Caudate nucleus (tissue), 63 donors: ENCODE measurements at places on chromosomes 12 and 14.

DNA sequence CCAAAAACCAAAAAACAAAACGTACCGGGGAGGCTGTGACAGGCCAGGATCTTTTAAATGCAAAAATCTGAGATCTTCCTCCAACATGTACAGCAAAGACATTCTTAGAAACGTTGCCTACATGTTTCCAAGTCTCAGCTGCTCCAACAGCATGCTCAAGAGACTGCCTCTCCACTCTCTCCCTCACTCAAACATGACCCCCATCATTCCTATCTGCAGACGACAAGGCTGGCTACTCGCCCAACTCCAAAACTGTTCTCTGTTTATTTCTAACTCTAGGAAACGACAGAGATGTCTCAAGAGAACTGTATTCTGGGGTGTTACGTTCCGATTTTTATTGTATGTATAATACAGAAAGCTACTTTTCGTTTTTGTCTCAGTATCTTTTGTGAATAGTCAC, 57.5 kb upstream of the TMCC3 start:
- no peak for DNase-seq

DNA sequence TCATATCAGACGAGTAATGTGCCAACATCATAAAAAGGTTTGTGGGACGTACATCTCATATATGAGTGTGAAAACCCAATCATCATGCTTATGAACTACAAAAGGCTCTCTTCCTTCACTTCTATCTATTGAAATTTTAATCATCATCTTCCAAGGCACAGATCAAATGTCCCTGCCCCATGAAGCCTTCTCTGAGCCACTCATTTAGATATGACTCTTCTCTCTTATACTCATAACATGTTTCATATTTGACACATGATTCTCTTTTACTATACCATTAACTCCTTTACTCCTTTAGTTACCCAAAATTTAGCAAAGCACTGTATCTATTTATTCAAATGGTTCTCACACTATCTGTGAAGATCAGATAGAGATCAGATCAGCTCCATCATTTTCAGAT, 22.2 kb downstream of the RALGAPA1 start:
- DNase-seq, result no peak

GRCh38 chr12:3086729-3087323, 9.6 kb downstream of the TSPAN9 start:
- no peak for DNase-seq

- DNase-seq, result no peak
These were observed 51.7 kb downstream of the ADGRD1 start for GRCh38 chr12:131005161-131006035.

GRCh38 chr12:1815814-1816729, 4.3 kb upstream of the LRTM2 start:
- no peak for DNase-seq

DNA sequence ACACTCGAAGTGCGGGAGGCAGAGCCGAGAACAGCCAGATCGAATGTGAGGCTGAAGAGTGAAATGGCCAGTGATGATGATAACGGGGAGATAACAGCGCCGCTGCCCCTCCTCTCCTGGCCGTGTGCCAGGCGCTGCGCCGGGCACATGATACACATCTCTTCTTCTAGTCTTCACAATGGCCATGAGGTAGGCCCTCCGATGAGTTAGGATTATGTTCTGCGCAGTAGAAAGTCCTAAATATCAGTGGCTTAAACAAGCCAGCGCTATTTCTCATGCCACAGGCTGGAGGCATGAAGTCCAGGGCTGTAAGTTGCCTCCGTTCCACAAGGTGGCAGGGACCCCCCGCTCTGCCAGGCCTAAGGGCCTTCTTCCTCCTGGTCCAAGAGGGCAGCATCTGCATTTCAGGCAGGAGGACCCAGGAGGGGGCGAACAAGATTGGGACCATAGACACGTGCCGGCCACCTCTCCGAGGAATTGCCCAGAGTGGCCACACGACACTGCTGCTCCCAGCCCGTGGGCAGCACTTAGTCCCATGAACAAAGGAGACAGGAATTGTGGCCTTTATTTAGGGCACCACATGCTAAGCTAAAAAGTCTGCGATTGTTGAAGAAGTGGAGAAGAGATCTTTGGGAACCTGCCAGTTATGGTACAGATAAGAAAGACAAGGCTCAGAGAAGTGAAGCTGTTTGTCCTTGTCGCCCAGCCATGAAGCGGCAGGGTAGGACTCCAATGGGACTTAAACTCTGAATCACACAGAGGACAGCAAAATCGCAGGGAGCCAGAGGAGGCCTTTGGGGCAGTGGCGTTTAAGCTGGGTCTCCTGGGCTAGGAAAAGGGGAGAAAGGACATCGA, 10.9 kb upstream of the HVCN1 start:
- no peak for DNase-seq

DNA sequence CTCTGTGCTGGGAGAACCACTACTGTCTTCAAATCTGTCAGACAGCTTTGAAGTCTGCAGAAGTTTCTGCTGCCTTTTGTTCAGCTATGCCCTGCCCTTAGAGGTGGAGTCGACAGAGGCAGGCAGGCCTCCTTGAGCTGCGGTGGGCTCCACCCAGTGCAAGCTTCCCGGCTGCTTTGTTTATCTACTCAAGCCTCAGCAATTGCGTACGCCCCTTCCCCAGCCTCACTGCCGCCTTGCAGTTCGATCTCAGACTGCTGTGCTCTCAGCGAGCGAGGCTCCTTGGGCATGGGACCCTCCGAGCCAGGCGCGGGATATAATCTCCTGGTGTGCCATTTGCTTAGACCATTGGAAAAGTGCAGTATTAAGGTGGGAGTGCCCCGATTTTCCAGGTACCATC, 25.1 kb upstream of the KLRB1 start:
- no peak for DNase-seq

- DNase-seq, result no peak
These were observed 42.1 kb downstream of the C14orf132 start for GRCh38 chr14:96081224-96081623.

DNA sequence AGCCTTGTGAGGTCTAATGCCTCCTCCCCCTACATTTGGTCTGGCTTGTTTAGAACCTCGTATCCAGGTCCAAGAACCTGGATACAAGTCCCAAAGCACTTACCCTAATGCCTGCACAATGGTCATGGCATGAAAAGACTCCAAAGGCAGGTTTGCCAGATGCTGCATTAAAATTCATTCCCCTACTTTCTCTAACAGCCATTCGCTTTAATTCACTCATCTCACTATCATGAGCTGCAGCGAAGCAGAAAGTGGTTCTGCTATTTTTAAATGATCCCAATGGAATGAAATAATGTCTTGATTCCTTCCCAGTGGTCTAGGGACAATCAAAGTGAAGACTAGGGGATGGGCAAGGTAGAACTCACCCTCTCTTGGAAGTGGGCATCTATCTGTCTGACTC, 72.5 kb upstream of the MAX start:
- DNase-seq, result no peak

DNA sequence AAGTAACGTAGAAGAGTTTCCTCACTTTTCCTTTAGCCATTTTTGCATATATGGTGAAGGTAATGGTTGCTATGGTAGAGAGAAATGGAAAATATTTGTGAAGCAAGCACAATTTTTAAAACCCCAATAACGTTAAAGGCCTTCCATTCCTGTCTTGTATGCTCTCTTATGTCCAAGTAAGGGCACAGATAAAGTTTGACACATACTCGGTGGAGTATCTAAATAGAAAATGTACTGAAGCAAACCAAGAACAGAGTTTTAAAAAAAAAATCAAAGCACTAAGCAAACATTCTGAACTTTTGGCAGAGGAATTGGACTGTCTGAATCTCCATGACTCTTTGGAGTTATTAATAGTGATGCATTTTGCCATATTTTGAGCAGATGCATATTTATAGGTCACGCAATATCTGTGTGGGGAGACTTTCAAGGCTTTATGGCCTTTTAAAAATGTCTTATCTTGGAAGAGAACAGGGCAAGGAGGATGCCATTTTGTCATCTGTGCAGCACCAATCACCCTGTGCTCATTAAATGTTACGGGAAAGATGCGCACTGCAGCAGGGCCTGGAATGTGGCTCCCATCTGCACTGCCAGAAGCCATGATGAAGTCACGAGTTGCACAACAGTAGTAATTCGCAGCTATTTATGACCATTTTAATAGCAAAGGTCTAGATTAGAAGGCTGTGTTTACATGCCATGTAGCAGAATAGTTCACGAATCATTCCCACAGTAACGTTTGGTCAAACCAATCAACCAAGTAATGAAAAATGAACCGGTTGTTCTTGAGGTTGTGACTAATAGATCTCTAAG, 23.3 kb upstream of the AMIGO2 start:
- DNase-seq, result no peak

- DNase-seq, result no peak
These were observed 4.3 kb downstream of the P2RX4 start for GRCh38 chr12:121214166-121214777.

DNA sequence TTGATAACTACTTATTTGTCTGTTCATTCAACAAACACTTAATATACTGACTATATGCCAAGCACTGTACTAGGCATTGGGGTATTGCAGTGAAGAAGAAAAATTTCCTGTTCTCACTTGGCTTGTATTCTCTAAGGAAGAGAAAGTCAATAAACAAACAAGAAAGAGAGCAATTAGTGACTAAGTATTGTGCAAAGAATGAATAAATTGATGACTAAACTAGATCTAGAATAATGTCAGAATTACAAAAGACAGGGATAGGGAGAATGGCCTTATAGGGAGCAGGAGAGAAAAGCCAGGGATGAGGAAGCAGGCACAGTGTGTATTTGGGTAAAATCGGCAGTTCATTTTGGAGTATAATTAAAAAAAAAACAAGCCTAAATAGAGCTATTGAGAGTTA, 4.2 kb upstream of the LIN7A start:
- no peak for DNase-seq

- no peak for DNase-seq
These were observed 55.7 kb upstream of the PLXNC1 start for GRCh38 chr12:94092516-94093241.

DNA sequence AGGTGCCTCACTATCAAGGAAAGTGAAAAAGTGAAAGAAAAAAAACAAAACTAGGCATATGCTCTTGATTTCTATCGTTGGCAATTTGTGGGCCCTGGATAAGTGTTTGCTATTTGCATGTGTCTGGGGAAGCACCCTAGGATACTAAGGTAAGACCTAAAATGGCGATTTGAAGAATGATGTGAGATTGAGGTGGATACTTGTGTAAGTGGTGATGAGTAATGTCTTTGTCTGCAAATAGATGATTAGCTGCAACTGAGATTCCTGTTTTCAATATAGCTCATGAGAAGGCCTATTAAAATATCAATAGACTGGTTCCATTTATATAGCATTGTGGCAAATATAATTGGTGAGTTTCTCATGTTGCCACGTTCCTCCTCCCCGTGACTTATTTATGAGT, 261.7 kb downstream of the NEDD1 start:
- DNase-seq, result no peak

DNA sequence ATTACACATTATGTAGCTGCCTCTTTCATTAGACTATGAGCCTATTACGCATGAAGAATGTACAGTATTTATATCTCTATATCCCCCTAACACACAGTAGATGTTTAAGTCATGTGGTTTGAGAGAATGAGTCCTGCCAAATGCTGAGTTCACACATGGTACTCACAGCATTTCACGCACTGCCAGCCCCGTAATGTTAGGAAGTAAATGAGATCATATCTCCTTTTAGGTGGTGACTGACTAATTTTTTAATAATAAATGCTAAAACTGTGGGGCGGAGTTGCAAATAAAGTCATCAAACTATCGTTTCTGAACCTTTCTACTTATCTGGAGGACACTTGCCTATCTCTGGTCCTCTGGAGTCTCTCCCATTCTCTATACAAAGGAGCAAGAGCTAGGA, 343.8 kb downstream of the ADAMTS20 start:
- DNase-seq, result no peak
